Uterus (tissue), 4 donors: ENCODE measurements at places on chromosomes 4 and X. TPM values are rescaled to one million over a fixed set of nuclear protein-coding genes. Genes with fewer than 3 reads are reported as not detected.

DNA sequence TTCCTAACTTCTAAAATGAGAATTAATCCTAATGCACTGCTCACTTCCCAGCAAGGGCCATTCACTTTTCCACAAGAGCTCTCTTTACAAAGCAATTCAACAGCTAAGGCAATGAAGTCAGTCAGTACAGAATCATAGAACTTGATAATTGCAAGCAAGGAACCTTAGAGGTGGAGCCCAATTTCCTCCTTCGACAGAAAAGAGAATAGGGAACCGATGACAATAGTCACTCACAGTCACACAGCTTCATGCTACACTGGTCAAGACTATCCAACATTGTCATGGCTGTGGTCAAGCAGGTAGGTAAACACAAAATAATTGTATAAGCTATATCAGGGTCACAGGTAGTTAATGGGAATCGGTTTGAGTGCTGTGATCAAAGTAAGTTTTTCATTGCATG lies 90.0 kb downstream of the ELOVL6 start:
- DNase-seq = no peak
- no peak overlapping the region for H3K27ac ChIP-seq
- no peak overlapping the region for H3K4me3 ChIP-seq
- H3K36me3 ChIP-seq = no peaks in the 10 kb centered on the region

GRCh38 chr4:110278127-110278526 lies 79.7 kb upstream of the ELOVL6 start:
- no peak overlapping the region for H3K27ac ChIP-seq
- no peak overlapping the region for H3K4me3 ChIP-seq
- no peaks in the 10 kb centered on the region for H3K36me3 ChIP-seq
- H3K4me1 ChIP-seq = no peaks in the 10 kb centered on the region
- no peak for DNase-seq

The F8A2 gene
- total RNA-seq = not detected

- no peak overlapping the region for H3K4me3 ChIP-seq
- no peaks in the 10 kb centered on the region for H3K27me3 ChIP-seq
- no peaks in the 10 kb centered on the region for H3K36me3 ChIP-seq
- no peak for DNase-seq
- no peak overlapping the region for H3K27ac ChIP-seq
- no peaks in the 10 kb centered on the region for H3K4me1 ChIP-seq
Observed at GRCh38 chr4:142706381-142706780, 139.7 kb downstream of the INPP4B start.

DNA sequence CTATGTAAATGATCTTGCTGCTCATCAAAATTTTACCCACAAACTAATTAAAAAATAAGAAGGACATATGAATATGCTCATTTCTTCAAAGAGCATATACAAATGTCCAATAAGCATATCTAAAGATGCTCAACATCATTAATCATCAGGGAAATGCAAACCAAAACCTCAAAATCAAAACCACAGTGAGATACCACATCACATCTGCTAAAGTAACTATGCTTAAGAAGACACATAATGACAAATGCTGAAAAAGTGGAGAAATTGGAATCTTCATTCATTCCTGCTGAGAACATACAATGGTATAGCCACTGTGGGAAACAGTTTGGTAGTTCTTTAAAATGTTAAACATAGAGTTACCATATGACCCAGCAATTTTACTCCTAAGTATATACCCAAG lies 81.9 kb downstream of the AFF2 start:
- no peak overlapping the region for H3K4me3 ChIP-seq
- DNase-seq = no peak
- no peak overlapping the region for H3K27ac ChIP-seq

GRCh38 chr4:6250235-6250983 lies 19.2 kb upstream of the WFS1 start:
- H3K4me1 ChIP-seq = no peaks in the 10 kb centered on the region
- no peaks in the 10 kb centered on the region for H3K27me3 ChIP-seq
- no peak overlapping the region for H3K4me3 ChIP-seq
- no peak for DNase-seq

The CCDC158 gene
- total RNA-seq = not detected

- DNase-seq = no peak
- H3K27ac ChIP-seq = no peak overlapping the region
- H3K4me3 ChIP-seq = no peak overlapping the region
- no peaks in the 10 kb centered on the region for H3K4me1 ChIP-seq
- no peaks in the 10 kb centered on the region for H3K27me3 ChIP-seq
Observed at GRCh38 chr4:19329631-19330030, 922.1 kb upstream of the SLIT2 start.

The SLIT2 gene
- 47.6 TPM for total RNA-seq

GRCh38 chr4:189802884-189803283 lies 137.8 kb upstream of the FRG1 start:
- no peaks in the 10 kb centered on the region for H3K4me1 ChIP-seq
- H3K36me3 ChIP-seq = no peaks in the 10 kb centered on the region
- no peak overlapping the region for H3K27ac ChIP-seq

DNA sequence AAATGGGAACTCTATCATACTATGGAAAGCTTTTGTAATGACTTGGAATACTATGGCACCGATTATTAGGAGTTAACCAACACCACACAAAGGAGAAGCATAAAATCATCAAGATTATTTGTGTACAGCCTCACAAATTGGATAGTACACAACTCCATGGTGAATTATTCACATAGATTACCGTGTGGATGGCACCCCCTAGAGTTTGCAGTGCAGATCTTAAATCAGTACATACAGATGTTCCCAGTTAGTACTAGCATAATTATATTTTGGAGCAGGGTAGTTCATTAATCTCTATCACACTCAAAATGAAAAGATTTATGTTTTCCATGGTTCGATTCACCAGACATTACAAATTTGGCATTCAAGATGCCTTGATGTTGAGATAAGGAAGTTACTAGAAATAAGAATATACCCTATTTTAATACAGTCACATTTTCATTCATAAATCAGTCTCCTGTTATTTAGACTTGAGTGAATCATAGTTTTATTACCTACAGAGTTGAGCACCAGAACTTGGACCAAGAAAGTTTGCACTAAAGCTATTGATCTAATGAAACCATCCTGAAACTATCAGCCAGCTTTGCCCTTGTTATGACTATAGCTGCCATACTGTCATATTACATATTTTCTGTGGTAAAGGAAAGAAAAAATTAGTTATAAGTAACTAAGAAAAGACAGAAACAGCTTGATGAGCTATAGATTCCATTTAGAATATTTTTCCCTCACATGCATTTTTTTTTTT lies 531.8 kb downstream of the GLUD2 start:
- no peaks in the 10 kb centered on the region for H3K4me1 ChIP-seq
- no peaks in the 10 kb centered on the region for H3K36me3 ChIP-seq
- no peak for DNase-seq
- H3K27me3 ChIP-seq = no peaks in the 10 kb centered on the region
- H3K4me3 ChIP-seq = no peak overlapping the region

The SSX4 gene
- total RNA-seq = not detected

DNA sequence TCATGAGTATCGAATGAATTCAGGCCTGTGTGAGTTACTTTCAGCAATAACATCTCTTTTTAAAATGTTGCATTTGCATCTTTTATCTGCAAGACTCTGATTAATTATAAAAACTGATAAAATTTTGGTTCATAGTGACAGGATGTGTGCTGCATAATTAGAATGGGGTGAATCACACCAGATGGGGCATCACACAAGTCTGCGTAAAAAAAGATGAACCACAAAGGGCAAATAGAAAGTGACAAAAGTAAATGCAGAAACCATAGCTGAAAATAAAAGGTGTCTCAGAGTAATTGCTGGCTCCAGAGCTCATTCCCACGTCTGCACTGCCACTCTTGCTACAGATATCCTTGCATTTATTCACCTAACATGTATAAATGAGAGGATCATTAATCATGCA lies 131.1 kb downstream of the HS3ST1 start:
- no peak for DNase-seq
- no peaks in the 10 kb centered on the region for H3K36me3 ChIP-seq
- no peaks in the 10 kb centered on the region for H3K27me3 ChIP-seq
- H3K27ac ChIP-seq = no peak overlapping the region
- H3K4me3 ChIP-seq = no peak overlapping the region
- no peaks in the 10 kb centered on the region for H3K4me1 ChIP-seq

GRCh38 chr4:173666-174314 lies 49.5 kb downstream of the ZNF718 start:
- no peak for DNase-seq
- no peak overlapping the region for H3K27ac ChIP-seq
- H3K4me1 ChIP-seq = no peaks in the 10 kb centered on the region
- H3K27me3 ChIP-seq = no peaks in the 10 kb centered on the region
- H3K36me3 ChIP-seq = no peaks in the 10 kb centered on the region
- no peak overlapping the region for H3K4me3 ChIP-seq

DNA sequence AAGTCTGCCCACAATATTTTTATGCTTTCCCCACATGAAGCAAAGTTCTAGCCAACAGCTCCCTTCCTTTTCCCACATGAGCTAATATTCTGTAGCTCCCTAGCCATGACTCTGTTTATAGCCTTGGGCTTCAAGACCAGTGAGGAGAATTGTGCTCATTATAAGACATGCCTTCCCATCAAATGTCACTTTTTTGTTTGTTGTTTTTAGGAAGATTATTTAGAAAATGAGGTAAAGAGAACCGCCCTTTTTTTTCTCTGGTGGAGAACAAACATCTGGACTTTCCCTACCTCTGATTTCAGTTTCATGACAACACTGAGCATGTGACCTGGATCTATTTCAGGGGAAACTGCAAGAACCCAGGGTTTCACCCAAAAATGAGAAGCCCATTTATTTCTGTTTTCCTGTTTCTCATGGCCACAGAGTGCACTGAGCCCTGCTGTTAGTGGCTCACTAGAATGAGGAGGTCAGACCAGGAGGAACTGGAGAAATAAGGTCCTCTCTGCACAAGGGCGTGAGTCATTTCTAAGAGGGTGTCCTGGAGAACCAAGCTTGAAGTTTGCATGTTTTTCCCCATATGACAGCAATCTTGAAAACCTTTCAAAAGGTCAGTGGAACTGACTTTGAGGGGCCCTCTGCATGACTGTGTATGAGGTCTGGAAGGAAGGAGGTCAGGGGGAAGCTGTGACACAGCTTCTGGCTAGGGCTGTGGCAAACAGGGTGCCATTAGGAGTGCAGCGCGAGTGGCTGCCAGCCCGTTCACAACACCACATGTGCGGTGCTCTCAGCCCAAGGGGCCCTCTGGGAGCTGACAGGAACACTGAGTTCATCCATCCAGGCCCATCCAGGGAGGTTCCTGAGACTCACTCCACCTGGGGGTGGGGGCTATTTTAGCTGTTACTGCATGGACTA lies 55.2 kb downstream of the CHST7 start:
- peak; percentile 38 for DNase-seq
- H3K4me1 ChIP-seq = no peaks in the 10 kb centered on the region
- no peak overlapping the region for H3K4me3 ChIP-seq
- no peaks in the 10 kb centered on the region for H3K36me3 ChIP-seq

DNA sequence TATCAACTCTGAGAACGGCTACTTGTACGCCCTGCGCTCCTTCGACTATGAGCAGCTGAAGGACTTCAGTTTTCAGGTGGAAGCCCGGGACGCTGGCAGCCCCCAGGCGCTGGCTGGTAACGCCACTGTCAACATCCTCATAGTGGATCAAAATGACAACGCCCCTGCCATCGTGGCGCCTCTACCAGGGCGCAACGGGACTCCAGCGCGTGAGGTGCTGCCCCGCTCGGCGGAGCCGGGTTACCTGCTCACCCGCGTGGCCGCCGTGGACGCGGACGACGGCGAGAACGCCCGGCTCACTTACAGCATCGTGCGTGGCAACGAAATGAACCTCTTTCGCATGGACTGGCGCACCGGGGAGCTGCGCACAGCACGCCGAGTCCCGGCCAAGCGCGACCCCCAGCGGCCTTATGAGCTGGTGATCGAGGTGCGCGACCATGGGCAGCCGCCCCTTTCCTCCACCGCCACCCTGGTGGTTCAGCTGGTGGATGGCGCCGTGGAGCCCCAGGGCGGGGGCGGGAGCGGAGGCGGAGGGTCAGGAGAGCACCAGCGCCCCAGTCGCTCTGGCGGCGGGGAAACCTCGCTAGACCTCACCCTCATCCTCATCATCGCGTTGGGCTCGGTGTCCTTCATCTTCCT lies 2.7 kb downstream of the PCDH10 start:
- H3K4me1 ChIP-seq = no peaks in the 10 kb centered on the region
- H3K27ac ChIP-seq = no peak overlapping the region
- no peak for DNase-seq
- H3K4me3 ChIP-seq = peak overlapping the region; percentile 43
- peaks cover 27% of the 10 kb centered on the region for H3K27me3 ChIP-seq
- H3K36me3 ChIP-seq = no peaks in the 10 kb centered on the region

DNA sequence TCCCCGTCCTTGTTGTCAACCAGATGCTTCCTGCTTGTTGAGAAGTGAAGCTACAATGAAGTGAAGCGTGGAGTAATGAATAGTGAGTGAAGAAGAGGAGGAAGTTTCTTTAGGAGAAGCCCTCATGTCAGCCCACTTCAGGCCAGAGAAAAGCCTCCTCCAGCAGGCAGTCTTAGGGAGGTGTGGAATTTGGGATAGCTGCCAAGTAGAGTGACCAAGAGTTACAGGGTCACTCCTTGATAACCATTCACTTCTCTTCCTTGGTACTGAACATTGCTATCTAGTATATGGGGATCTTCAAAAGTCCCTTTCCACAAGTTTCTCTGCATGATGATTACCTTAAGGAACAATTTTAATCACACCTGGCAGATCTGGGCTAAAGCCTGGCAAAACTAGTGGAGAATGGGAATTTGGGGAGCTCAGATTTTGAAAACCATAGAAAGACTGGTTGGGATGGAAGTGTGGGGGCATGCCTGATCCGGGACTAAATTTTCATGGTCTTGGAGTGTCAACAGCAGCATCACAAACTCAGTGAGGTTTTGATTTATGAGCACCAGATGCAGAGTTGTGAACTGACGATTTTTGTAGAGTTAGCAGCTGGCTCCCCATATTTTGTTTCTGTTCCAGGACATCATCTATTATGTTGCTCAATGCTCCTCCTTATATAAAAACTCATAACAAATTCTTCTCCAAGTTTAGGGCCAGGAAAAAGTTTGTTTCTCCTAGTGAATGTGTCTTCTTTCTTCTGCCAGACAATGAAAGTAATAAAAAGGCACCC lies 53.1 kb downstream of the IGSF1 start:
- DNase-seq = no peak
- no peak overlapping the region for H3K27ac ChIP-seq
- no peaks in the 10 kb centered on the region for H3K36me3 ChIP-seq
- no peaks in the 10 kb centered on the region for H3K4me1 ChIP-seq

The CFAP99 gene
- total RNA-seq = not detected

DNA sequence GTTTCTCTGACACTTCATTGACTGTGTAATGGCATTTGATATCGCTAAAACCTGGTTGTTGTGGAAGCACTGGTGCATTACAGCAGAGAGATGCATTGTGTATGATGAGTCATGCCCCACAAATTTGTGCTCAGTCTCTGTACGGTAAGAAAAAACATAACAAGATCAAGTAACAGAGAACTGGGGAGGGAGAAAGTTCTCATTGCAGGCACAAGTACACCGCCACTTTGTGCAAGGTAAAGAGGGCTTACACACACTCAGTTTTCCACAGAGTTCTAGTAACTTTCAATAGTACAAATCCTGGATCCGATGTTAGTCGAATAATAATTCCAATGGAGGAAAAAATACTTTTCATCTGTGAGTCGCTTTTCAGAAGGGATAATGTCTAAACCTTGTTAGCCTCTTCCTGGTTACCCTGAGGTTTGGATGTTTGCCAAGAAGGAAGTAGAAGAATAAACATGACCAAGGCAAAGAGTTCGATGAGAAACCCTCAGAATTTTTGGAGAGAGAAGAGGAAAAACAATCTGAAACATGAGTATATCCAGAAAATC lies 512.5 kb upstream of the SLIT2 start:
- no peak overlapping the region for H3K4me3 ChIP-seq
- no peak overlapping the region for H3K27ac ChIP-seq
- no peaks in the 10 kb centered on the region for H3K27me3 ChIP-seq
- no peaks in the 10 kb centered on the region for H3K4me1 ChIP-seq
- H3K36me3 ChIP-seq = no peaks in the 10 kb centered on the region
- DNase-seq = no peak
